Adipocyte (in vitro differentiated cells): ENCODE measurements at places on chromosomes 2 and 18.

DNA sequence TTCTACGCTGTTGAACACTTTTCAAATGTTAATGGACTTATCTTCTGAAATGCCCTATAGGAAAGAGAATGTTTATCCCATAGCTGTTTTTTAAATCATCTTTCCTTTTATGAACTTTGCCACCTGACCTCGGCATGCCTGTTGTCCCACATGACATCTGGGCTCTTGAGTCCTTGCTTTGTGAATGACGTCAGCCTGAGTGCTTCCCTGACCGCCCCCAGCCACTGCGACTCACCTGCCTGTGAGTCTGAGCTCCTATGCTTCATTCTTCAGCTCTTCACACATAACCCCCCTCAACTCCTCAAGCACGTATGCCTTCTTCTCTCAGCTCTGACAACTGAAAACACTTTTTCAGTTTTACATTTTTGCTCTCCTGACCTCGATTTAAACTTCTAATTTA lies 166.8 kb downstream of the DCDC2C start:
- no peak for DNase-seq

GRCh38 chr2:151098841-151099240 lies 162.8 kb downstream of the RBM43 start:
- DNase-seq: no peak

GRCh38 chr2:219327719-219328118 lies 4.8 kb downstream of the RESP18 start:
- DNase-seq: no peak

- peak; percentile 84 for DNase-seq
Observed at GRCh38 chr2:96537066-96537733, 648 bp downstream of the ARID5A start.

DNA sequence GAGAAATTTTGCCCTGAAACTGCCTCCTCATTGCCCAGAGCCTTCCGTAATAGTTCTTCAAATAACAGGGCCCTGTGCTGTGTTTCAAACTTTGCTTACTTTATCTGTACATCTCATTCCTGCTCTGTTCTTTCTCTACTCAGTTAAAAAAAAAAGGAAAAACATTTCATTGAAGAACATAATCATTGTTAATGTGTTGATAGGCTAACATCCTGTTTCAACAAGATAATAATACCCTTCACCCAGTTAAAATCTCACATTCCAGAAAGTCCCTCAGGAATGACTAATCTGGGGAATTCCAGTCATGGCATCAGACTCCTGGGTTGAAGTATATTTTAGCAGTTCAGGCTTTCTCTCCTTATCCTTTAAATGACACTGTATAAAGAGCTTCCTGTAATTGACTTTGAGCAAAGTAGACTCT lies 45.6 kb upstream of the ITGAV start:
- peak; percentile 83 for DNase-seq

GRCh38 chr2:64853894-64854293 lies 135.3 kb upstream of the SLC1A4 start:
- no peak for DNase-seq

GRCh38 chr18:49723648-49724180 lies 89.6 kb downstream of the ACAA2 start:
- no peak for DNase-seq

DNA sequence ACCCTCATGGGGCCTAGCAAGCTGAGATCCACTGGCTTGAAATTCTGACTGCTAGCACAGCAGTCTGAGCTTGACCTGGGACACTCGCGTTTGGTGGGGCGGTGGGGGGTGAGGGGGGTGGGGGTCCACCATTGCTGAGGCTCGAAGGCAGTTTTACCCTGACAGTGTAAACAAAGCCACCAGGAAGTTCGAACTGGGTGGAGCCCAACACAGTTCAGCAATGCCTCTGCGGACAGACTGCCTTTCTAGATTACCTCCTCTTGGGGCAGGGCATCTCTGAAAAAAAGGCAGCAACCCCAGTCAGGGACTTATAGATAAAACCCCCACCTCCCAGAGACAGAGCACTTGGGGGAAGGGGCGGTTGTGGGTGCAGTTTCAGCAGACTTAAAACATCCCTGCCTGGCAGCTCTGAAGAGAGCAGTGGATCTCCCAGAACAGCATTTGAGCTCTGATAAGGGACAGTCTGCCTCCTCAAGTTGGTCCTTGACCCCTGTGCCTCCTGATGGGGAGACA lies 149.7 kb upstream of the TANK start:
- no peak for DNase-seq
